Fibroblast of skin of abdomen (primary cell): ENCODE measurements at places on chromosomes 6 and 20.

GRCh38 chr20:24934101-24934661, 14.9 kb upstream of the CST7 start:
- DNase-seq = no peak

DNA sequence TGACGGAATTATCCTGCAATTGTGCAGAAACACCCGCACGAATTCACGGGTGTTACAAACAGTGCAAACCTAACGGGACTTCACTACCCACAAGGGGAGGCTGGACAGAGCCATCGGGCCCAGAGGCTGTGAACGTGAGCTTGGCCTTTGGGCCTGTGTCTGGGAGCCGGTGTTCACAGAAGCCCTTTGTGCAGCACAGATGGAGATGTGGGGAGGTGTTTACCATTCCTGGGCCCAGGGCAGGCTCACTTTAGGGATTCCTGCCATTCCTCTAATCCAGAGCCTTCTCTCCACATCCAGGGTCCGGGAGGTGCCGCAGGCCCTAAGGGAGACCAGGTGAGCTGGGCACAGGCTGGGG, 15.0 kb downstream of the COL9A3 start:
- DNase-seq = no peak

DNA sequence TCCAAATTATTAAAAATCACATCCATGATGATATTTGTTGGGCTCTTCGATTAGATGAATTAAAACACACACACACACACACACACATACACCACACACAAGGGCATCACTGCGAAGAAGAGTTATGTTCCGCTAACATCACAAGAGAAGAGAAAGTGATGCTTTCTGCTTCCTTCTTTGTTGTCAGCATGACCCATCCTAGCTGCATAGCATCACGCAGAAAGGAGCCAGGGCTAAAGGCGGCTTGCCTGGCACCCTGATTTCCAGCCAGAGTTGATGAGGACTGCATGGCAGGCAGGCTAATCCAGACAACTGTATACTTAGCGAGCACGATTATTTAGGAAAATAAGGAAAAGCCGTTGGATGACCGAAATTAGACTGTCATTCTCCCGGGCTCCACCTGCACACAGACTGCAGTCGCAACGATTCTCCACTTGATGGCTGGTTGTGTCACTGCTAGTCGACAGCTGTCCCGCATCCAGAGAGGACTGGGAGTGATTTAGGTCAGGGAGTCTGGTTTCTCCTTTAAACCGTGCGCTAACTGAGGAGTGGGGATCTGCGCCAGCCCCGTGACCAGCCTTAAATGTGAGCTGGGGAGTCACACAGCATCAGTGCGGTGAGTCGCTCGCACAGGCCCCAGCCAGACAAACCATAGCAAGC, 70.6 kb upstream of the SOX4 start:
- DNase-seq = no peak

DNA sequence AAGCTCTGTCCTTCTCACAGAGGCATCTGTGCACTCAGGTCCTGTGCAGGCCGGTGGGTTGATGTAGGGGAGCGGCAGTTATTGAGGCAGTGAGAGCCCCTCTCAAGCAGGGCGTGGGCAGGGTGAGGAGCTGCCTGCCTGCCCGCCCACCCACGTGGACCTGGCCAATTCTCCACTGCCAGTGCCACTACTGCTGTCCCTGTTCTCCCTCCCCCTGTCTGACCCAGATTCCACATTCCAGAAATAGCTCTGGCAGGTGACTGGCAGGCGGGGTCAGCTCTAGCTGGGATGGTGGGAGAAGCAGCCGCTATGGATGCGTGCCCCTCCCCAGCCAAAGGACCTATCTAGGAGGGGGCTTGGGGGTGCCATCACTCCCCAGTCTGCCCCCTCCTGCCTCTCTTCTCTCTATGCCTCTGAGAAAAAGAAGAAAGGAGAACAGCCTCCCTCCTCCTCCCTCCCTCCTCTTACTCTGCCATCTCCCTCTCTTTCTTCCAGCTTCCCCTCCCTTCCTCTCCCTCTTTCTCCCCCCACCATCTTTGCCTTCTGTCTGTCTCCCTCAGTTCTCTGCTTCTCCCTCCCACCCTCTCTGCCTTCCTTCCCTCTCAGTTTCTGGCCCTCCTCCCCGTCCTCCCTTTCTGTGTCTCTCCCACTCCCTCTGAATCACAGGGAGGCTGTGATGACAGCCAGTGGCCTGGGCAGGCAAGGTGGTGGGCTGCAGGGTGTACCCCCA, 86.5 kb upstream of the MYL9 start:
- no peak for DNase-seq

- no peak for DNase-seq
These were observed 174.0 kb upstream of the RSPO3 start for GRCh38 chr6:126944512-126944911.

DNA sequence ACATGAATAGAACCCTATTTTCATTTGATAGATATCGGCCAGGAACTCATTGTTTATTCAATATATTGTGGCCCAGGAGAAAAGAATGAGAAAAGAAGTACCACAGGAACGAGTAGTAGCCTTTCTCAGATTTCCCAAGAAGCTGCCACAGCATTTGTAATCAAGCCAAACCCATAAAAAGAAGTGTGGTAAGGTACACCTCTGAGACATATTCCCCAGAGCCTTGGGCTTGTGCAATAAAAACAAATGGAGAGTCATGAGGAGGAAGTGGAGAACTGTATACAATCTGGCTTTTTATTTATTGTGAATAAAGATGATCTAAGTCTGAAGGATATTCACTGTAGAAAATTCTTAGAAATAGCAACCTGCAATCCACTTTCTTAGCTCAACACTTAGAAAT, 36.7 kb downstream of the KIF6 start:
- peak; percentile 89 for DNase-seq

DNA sequence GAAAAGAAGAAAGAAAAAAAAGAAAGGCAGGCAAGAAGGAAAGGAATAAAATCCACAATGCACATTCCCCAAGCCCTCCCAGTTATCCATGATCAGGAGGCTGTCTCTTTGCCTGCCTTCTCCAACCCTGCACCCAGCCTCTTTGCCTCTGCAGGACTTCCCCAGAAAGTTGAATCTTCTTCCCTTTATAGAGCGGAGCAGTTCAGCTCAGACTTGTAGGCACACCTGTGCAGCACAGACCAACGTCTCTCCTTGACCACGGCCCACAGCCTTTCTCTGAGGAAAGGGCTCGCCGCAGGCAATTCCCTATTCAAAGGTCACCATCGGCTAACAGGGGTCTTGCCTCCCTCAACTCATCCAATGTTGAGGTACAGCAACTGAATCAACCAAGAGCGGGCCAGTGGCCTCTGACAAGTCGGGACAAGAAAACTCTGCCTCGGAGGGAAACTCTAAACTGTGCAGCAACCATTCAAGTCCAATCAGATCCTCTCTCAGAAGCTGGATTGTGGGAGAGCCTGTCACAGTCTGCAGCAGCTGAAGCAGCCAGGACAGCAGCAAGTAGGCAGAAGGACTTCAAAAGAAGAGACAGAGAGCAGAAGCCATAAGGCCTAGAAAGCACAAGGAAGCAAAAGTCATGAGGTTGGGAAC, 529.2 kb upstream of the JARID2 start:
- no peak for DNase-seq

DNA sequence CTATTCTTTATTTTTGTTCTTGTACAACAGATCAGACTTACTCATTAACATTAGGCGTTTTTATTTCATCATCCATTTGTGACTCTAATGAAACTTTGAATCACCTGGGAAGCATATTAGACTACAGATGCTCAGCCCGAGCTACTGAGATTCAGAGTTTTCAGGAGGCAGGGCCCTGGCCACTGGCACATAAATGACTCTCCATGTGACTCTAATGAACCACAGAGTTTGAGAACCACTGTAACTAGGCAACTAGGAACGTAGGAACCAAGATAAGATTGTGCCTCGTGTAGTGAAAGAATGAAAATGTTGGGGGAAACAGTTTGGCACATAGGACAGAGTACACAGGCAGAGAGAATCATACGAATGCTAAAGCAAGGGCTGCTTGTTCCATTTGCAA, 405.9 kb upstream of the BTBD3 start:
- DNase-seq = no peak

DNA sequence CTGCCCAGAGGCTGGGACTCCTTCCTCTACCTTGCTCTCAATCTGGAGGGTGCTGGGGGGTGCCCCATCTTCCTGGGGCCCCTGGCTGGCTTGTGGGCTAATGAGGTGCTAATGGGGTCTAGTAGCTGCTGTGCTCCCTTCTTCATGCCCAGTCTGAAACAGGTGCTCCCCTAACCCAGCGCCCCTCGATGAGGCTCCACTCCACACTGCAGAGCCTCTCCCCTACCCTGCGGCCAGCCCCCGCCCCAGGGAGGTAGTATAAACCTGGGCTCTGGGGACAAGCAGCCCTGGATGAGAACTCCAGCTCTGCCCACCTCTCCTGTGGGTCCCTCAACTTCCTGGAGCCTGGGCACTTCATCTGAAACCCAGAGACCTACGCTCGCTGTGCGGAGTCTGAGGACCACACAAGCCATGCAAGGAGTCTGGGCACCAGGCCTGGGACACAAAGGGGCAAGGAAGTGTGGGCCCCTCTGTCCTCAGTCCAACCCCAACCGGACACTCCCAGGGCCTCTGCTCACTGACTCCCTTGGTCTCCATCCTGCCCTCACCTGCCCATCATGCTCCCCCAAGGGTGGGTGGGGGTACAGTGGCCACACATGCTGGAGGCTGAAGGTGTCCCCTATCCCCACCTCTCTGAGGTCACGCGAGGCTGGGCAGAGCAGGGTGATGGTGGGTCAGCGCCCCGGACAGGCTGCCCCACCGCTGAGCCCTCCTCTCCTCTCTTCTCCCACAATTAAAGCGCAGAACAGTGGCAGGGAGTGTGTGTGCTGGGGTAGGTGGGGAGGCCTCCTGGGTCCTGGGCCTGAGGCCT, 6.1 kb downstream of the RPL10A start:
- DNase-seq = no peak

GRCh38 chr6:169164986-169165385, 88.7 kb downstream of the THBS2 start:
- no peak for DNase-seq

- peak; percentile 71 for DNase-seq
These were observed 218.6 kb upstream of the PMEPA1 start for GRCh38 chr20:57928181-57928967.

- DNase-seq = no peak
These were observed 523 bp downstream of the MRPS10 start for GRCh38 chr6:42217157-42217518.

DNA sequence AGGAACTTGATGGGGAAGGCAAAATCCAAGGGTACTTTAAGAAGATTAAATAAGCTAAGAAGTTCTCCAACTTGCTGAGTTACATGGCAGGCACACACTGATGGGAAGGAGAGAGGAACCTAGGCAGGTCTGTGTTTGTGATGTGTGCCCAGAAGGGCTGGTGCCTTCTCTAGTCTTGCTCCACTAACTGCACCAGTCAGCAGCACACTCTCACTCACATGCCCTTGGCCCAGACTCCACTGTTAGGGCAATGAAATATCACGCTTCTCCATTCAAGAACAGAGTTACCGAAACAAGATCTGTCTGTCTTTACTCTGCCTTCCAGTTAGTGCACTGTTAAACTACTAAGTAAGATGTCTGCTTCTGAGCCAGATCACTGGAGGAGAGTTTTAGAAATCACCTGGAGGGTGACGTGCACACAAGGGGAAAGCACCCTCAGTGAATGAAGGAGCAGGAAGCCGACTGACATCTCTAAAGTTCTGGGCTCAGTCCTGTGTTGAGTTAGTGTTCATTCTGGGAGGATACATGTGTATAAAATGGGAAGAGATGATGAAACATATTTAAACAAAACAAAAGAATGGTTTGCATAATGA, 251.1 kb downstream of the FOXC1 start:
- DNase-seq = no peak

- DNase-seq = no peak
These were observed 17.1 kb upstream of the ERVFRD-1 start for GRCh38 chr6:11128608-11129007.

DNA sequence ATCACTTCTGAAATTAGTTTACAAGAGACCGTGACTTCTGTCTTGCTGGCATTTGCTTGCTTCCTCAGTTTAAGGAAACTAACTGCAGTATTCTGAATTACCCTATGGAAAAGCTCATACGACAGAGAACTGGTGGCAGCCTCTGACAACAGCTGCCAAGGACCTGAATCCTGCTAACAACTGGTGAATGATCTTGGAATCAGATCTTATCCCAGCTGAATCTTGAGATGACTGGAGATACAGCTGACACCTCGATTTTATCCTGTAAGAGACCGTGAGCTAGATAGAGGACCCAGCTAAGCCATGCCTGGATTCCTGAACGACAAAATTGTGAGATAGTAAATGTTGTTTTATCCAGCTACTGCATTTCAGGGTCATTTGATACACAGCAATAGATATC, 202.3 kb downstream of the OGFRL1 start:
- no peak for DNase-seq

DNA sequence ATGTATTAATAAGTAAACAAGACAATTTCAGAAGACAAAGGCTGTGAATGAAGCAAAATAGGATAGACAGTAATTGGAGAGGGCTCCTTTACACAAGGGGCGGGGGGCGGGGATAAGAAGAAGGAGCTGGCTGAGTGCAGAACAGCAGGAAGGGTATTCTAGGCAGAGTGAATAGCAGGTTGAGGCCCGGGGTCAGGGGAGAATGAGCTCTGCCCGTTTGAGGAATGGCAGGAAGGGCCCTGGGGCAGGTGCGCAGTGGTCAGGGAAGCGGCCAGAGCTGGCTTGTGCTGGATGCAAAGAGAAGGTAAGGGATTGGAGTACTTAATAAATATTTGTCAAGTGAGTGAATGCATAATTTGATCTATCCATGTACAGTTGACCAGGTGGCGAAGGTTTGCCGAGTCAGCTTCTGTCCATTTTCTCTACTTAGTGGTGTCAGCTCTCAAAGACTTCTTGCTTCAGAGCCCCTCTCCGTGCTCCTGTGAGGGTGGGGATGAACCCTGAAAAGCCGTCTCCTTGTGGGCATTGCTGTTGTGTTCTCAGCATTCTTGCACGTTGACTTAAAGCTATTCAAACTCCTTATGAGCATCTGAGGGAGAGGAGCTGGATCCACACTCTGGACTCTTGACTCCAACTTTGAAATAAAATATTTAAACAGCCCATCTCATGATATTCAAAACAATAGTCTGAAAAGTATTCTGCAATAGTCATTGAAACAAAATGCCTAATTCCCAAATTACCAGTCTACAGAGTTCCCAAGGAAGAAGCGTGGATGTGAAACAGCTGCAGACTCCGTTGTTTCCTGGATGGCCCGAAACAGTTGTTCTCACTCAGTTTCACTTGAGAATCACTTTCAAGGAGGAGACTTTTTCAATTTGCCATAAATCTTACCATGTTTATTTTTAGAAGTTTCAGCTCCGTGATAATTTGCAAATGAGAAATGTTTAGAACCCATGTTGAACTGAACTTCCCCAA, 105.1 kb downstream of the EDN3 start:
- no peak for DNase-seq

GRCh38 chr20:58700823-58701222, 8.2 kb downstream of the NPEPL1 start:
- DNase-seq = no peak

DNA sequence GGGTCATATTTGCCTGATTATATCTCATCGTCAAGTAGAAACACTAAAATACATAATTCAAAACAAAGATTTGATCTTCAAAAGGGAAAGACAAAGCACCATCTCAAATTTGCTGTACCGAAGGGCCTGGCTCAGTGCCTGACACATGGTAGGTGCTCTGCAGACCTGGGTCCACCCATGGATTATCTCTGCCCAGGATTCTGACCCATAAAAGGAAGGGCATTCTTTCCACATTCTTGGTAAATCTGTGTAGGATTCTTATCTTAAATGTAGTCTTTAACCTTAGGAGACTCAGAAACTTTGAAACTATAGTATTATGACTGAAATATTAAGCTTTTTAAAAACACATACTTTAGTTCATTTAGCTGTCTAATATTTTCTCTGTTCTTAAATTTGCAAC, 274.1 kb upstream of the FLRT3 start:
- no peak for DNase-seq
